Stimulated activated CD4-positive, alpha-beta T cell treated with anti-CD3 and anti-CD28 coated beads, Interleukin-1b, Interleukin-23, amount 100 ng/mL, for 1 hour (primary cell): ENCODE measurements at places on chromosomes 5 and 9.

DNA sequence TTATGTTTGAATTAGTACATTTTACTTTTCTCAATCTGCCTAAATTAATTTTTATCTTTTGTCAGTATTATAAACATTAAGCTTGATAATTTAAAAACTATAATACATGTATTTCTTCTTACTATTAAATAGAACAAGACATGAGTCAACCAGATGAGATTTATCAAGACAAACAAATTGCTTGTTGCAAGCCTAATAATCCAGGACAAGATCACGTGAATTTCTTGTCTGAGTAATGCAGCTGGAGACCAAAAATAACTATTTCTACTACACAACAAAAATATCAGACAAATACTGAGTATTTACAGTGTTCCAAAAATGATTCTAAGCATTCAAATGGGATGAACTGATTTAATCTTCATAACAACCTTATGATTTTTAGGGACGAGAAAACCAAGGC lies 339.1 kb upstream of the PRR16 start:
- no peak for DNase-seq

DNA sequence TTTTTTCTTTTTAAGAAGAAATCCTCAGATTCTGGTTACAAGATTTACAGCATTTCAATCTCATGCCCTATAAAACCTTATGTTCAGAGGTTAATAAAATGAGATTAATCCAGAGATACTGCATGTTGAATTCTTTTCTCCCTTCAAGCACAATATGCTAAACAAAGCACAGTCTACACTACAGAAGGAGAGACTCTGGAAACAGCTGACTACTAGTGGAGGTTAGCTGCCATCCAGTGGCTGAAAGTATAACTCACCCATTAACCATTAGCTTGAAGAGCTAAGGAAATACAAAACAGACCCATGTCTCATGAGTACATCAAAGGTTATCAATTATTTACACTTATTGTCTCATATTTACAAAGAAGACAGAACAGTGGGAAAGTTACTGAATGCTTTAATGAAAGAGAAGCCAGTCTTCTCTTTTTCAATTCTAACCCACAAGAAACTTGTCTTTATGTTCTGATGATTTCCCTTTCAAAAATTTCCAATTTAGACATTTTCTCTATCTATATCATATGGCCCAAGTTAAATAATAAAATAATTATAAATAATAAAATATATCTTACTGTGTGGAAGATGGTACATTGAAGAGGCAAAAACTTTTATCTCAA lies 12.7 kb upstream of the DNAH5 start:
- no peak for DNase-seq

GRCh38 chr9:124831642-124832364 lies 21.5 kb upstream of the WDR38 start:
- DNase-seq: no peak

GRCh38 chr9:115596021-115596745 lies 478.2 kb upstream of the TNC start:
- DNase-seq: no peak

- DNase-seq: no peak
Measured at GRCh38 chr5:126433701-126434100, 10.5 kb downstream of the GRAMD2B start.

GRCh38 chr5:8019719-8020218 lies 150.8 kb downstream of the MTRR start:
- no peak for DNase-seq

DNA sequence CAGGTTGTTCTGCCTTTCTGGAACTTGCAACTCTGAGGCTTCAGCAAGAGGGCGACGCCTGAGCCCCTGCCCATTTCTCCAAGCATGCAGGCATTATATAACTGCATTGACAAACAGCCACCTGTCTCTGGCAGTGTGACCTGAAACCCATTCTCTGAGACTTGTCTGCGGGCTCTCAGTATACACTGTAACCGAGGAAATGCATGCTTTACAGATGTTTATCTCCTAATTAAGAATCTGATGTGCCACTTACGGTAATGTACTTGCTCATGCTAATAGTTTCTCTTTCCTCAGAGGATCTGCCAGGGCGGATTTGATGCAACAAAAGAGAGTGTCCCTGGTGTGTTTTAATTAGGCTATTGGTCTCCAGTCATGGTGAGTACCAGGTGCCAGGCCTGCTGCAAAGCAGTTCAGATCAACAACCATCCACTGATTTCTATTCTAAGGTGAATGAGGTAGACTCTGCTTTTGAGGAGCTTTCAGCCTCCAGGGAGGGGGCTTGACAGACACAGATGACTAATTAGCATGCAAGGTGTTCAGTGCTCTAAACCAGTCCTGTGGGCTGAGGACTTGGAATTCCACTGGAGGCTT lies 593.7 kb upstream of the KLF4 start:
- no peak for DNase-seq

DNA sequence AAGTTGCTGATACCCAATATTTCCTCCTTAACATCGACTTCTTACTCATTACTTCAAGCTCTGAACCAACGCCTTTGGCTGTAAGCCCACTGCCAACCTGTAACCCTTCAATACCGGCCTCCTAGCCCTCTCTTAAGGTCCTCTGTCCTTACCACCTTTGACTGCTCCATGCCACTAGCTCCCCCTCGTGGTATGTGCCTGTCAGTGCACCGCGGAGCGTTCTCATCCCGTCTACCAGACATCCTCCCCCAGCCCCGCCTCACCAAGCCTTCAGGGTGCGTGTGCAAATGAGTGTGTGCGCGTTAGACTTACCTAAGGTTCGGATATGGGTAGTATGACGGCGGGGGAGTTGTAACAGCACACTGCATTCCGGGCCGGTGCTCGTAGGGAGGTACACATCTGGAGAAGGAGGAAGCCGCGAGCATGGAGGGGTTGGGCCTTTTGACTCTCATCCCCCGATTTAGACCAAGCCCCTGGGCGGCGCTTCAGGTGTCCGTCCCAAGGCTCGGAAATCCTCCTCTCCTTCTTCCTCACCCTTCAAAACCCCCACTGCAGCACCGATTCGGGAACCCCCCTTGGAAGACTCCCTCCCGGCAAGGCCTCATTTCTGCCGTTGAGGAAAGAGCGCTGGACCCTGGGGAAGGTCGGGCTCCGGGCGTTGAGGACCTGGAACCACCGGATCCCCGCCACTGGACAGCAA lies 2.8 kb upstream of the MYORG start:
- DNase-seq: peak; percentile 77

DNA sequence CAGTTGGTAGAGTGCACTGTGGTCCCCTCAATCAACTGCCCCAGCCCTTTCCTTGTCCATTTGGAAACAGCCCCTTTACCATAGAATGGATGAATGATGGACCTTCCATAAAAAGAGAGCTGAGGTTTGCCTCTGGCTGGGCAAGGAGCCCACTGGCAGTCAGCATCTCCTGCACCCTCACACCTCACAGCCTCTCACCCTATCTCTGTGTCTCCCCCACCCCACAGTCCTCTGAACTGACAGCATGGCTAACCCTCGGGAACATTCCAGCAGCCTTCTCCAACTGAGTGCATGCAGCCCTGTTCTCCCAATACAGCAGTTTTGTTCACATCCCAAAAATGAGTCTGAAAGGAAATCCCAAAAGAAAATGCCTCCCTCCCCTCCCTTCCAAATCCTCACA lies 51.7 kb downstream of the RETREG1 start:
- no peak for DNase-seq

DNA sequence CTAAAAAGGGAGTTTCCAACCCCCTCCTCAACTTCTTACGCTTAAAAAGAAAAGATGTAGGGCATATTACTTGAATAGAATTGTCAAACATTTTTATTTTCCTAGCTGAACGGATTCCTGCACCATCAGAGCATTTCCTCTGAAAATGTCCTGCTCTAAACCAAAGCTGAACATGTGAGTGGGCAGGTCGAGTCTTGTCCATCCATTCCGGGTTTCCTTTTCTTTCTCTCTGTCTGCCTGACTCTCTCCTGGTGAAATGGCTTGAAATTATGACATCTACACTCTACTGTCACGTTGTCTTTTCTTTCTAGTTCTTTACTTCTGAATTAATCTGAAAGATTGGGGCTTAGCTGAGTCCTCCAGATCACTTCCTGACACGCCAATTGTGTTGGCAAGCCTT lies 39.2 kb upstream of the PTPN3 start:
- no peak for DNase-seq

DNA sequence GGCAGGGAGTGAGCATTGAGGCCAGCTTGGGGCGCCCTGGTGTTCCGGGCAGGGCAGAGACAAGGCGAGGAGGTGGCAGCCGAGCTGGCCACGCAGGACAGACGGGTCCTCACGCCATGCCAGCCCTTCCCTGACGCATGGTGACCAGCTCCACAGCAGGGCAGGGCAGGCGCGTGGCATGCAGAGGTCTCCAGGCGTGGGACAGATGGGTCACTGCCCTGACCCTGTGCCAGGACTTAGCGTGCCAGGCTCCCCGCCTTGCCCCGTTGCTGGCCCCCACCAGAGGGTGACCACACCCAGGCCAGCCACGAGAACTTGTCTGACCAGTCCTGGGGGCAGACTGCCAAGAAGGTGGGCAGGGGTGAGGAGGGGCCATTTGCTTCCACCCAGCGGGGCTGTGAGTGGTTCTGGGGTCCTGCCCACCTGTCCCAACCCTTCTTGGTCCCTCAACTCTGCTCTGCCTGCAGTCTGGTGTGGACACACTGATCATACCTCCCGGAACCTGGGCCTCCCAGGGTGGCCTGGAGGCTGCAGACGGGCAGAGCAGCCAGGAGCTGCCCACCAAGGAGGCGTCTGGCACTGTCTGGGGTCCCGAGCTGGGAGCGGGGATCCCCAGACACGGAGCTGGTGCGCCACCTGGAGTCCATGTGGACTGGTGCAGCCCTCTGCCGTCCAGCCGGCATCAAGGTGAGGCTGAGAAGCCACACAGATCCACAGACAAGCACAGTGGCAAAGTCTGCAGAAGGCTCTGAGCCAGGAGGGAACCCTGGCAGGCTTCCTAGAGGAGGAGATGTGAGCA lies at the start of gene RNF224:
Gene RNF224, plus strand, starts transcription at position 449 of the 799 bp plus-strand sequence. CDS start 834 bp downstream, outside the sequence.
- peak; percentile 59 for DNase-seq

GRCh38 chr5:75603371-75603770 lies 7.9 kb upstream of the ANKDD1B start:
- DNase-seq: no peak

DNA sequence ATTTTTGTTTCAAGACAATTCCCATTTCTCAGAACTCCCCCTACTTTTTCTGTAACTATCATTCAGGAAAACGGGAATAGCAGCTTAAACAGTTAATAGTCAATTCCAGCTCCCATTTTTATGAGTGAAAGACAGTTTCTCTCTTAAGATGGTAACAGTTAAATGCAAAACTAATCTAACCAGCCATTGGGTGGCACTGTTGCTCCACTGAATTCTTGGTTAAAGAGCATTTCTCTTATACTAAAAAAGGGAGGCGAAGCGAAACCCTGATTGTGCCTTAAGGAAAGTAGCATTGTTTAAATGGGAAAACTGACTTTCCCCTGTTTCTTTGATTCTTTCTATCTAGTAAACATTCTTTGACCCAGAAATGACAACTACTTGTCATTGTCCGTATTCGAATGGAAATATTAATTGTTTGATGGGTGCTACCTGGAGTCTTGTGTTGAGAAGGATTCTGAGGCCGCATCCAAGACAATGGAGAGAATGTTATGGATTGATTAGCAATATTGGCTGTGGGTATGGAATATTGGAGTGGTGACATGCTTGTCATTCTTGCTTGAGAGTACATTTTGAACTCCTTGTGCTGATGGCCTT lies 507.8 kb downstream of the MAT2B start:
- no peak for DNase-seq

DNA sequence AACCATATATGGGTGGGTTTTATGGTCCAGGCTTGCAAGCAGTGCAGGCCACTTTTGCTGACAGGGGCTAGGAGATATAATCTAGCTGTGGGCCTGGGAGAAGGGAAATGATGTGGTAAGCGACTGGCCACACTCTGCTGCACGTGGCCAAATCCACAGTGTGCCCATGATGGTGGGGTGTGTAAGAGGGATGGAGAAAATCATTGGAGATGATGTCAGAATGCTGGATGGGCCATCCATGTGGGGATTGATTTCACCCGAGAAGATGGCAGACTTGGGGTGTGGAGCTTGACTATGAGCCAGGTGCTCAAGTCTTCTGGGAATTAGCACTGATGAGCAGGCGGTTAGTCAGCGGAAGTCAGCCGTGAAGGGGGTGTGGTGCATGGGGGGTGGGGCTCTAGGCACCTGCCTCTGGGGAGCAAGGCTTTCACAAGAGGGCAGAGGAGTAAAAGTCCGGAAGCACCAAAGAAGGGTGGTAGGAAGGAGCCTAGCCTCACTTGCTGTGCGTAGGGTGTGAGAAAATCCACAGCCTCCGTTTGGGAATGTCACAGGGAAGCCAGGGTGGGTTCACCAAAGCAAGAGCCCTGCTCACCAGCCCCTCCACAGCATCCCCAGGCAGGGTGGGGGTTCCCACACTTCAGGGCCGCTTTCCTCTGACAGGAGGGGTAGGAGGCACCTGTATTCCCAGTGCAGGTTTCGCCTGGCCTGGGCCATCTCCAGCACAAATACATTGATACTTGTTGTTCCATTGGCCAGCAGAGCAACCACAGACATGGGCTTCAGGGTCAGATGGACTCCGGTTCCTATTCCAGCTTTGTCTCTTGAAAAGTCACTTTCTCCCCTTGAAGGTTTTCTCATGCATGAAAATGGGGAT lies 44.5 kb upstream of the ANGPTL2 start:
- no peak for DNase-seq

DNA sequence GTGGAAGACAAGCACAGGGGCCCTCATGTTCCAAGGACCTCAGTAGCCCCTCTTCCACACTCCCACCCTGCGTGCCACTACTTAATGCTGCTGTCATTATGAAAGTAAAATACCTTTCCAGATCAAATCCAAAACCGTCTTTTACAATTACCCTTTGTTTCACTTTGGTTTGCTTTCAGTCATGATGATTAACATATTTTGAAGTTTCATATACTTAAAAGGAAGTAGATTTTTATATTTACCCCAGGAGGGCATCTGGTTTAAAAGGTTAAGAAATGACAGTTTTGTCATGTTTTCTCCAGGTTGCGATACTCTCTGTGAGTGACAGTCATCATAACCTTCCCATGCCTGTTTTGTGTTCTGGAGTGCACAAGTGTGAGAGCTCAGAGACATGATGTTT lies 13.5 kb upstream of the MAP1B start:
- no peak for DNase-seq

DNA sequence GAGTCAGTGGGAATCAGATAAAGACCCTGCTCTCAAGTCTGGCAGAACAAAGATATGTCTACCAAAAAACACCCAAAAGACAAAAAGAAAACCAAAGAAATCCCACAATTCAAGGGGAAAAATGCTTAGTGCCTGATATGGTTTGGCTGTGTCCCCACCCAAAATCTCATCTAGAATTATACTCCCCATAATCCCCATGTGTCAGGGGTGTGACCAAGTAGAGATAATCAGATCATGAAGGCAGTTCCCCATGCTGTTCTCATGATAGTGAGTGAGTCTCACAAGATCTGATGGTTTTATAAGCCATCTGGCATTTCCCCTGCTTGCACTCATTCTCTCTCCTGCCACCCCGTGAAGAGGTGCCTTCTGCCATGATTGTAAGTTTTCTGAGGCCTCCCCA lies 13.4 kb downstream of the FBXO10 start:
- no peak for DNase-seq

- DNase-seq: no peak
Measured at GRCh38 chr9:68546596-68547390, 6.1 kb upstream of the TMEM252 start.

GRCh38 chr9:137224830-137225694 lies at the start of gene CYSRT1:
Gene CYSRT1 (plus strand): TSS chr9:137225174. CDS start chr9:137225622, 448 bp downstream.
- no peak for DNase-seq
